ENCODE measurements at places on chromosomes 1 and 21. TPM values are rescaled to one million over a fixed set of nuclear protein-coding genes. Genes with fewer than 3 reads are reported as not detected.

HSD11B1 gene
- total RNA-seq, result 4.0 TPM

FCRL2 gene
- total RNA-seq, result not detected

- H3K36me3 ChIP-seq, result no peaks in the 10 kb centered on the region
- no peaks in the 10 kb centered on the region for H3K27me3 ChIP-seq
- no peak for DNase-seq
- no peak overlapping the region for H3K4me3 ChIP-seq
- no peaks in the 10 kb centered on the region for H3K4me1 ChIP-seq
- H3K27ac ChIP-seq, result no peak overlapping the region
Observed at GRCh38 chr1:227449051-227449450, 114.3 kb upstream of the ZNF678 start.

DNA sequence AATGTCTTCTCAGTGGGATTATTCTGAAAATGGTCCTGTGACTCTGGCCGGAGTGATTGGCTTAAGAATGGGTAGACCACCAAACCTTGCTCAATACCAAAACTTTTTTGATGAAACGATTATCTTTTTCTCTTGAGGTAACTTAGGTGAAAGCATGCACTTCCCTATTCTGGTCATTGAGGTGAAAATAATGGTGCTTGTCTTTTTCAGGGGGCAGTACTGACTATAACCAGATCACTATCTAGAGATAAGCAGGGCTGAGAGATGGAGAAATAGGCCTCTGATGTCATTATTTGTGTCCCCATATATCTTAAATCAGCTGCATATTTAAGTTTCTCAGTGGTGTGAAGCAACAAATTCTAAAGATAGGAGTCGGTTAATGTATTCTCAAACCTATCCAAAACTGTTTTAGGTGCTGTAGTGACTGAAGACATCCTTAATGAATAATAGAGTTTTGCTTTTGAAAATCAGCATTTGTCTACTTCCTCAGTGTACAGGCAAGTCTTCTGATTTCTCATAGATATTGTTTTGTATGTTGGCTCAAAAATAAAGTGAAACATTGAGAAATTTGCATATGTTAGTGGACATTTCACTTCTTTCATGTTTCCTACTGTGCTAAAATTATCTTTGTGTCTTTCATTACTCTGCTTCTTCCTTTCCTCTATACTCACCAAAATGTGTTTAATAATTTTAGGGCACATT lies 735.3 kb upstream of the ADGRL4 start:
- no peaks in the 10 kb centered on the region for H3K4me1 ChIP-seq
- H3K36me3 ChIP-seq, result no peaks in the 10 kb centered on the region
- H3K27ac ChIP-seq, result no peak overlapping the region
- no peak overlapping the region for H3K4me3 ChIP-seq
- no peaks in the 10 kb centered on the region for H3K27me3 ChIP-seq

DNA sequence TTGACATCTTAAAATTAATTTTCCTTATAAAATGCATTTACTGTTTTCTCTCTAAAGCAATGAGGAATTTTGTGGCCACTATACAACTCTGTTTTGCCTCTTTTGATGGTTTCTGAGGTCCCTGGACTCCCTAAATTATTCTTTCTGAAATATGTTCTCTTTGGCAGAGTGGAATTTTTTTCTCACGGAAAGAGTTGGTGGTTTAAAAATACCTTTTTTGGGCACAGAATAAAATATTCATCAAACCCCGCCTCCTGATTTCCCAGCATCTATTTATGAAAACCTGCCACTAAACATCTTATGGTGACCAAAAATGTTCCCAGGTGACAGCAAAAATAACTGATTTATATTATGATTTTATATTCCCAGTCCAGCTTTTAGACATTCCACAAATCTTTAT lies 165.3 kb upstream of the SYT6 start:
- no peak overlapping the region for H3K4me3 ChIP-seq
- no peaks in the 10 kb centered on the region for H3K27me3 ChIP-seq
- H3K36me3 ChIP-seq, result no peaks in the 10 kb centered on the region

DNA sequence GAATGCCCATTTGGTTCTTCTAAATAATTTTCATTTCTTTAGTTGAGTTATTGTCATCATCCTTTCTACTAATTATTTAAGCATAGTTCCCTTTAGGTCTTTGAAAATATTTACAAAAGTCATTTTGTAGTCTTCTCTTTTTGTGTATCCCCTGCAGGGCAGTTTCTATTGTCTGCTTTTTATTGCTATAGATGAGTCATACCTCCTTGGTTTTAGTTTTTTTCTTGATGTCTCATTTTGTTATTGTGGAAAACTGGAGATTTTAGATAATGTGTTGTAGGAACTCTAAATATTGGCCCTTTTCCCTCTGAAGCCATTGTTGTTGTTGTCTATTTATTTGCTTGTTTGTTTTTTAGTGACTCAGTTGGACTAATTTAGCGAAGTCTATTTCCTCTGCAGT lies 387.9 kb downstream of the NUF2 start:
- no peaks in the 10 kb centered on the region for H3K36me3 ChIP-seq
- no peak overlapping the region for H3K27ac ChIP-seq
- no peaks in the 10 kb centered on the region for H3K4me1 ChIP-seq
- no peaks in the 10 kb centered on the region for H3K27me3 ChIP-seq
- no peak overlapping the region for H3K4me3 ChIP-seq

CHI3L2 gene
- 1.3 TPM for total RNA-seq
